Stomach (tissue), 19 donors: ENCODE measurements at places on chromosomes 5 and 9. TPM values are rescaled to one million over a fixed set of nuclear protein-coding genes. Genes with fewer than 3 reads are reported as not detected.

- DNase-seq = no peak
These were observed 207.0 kb downstream of the CSNK1G3 start for GRCh38 chr5:123719004-123719403.

DNA sequence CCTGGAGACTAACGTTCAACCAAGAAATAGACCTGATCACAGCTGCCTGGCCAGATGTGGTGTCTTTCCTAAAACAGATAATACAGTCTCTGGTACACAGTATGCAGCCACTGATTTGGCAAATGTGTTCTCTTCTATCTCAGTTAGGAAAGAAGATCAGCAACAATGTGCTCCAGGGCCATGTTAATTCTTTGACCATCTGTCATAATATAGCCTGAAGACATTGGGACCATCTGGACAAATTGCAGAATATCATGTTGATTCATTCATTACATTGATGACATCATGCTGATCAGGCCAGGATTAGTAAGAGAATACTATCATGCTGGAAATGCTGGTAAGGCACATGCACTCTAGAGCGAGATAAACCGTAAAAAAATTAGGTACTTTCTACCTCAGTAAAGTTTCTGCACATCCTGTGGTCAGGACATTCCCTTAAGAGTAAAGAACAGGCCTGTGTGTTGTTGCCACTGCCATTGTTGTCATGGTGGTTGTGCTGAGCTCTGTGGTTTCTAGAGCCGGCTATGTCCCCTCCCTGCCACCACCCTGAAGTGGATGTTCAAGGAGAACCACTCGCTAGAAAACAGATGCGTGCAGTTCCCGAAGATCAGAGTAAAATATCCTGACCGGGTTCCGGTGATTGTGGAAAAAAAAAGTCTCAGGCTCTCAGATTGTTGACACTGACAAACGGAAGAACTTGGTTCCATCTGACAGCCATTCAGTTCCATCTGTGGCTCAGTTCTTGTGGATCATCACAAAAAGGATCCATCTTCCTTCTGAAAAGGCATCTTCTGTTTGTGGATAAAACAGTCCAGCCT lies 6.4 kb upstream of the JMY start:
- DNase-seq = no peak

DNA sequence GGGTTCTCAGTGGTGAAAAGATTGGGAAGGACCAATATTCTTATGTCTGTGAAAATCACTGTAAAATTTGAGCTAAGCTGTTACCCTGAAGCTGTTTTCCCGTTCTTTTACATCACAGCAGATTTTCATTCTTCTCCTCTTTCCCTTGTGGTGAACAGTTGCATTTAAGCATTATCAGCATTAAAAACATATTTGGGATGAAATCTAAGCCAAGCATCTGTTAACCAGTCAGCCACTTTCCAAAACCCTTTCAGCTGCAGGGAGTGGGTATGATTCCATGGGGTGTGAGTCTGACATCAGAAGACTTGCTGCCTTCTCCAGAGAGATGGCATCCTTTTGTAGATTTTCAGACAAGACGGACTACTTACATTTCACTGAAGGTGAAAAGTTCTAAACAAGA lies 97.2 kb downstream of the TRIO start:
- no peak for DNase-seq

DNA sequence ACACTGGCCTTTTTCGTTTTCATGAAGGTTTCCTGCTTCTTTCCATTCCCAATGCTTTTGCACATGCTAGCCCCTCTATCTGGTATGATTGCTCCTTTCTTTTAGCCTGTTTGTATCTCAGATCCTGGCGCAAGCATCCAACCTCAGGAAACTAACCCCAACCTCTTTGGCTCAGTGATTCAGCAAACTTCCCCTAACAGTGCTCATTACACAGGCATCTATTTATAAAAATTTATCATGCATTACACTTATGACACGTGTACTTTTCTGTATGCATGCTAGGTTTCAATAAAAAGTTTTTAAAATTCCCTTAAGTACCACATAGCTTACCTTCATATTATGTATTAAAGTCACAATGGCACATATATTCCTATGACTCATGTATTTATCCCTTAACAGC lies 218.9 kb downstream of the EPB41L4A start:
- DNase-seq = no peak

- DNase-seq = no peak
These were observed 18.7 kb upstream of the COL5A1 start for GRCh38 chr9:134622896-134623257.

GRCh38 chr9:134704498-134704897 lies 62.9 kb downstream of the COL5A1 start:
- DNase-seq = no peak

DNA sequence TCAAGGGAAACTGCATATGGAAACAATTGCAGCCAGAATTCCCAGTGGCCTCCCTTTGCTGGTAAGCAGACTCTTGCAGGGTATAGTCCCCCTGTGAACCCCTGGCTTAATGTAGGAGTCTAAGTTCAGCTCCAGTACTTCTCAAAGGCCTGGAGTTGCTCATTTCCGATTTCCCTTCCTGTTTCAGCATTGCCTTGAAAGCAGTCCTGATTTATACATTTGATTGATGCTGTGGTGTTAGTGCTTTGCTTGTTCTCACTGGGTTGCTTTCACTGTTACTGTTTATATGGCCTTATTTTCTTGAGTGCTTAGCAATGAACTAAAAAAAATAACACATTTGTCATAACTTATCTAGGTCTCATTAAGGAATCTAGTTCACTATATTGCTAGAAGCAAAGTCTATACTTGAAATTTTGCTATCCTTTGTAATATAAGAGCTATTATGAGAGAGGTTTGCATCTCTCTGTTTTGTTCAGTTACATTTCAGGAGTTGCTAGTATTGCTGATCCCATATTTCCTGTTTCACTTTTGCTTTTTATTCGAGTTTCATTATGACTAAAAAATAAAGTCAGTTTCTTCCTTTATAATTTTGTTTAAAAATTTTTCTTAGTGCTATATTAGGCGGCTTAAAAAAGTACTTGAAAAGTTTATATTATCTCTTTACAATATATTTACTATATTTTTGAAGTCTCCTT lies 122.4 kb upstream of the NMUR2 start:
- no peak for DNase-seq

GRCh38 chr9:136484153-136485048 lies 1.6 kb upstream of the SEC16A start:
- peak; percentile 89 for DNase-seq

GRCh38 chr5:160369990-160370712 lies at the start of gene C1QTNF2:
Gene C1QTNF2 (minus strand): TSS chr5:160370626. CDS start chr5:160355011, 15,615 bp downstream.
- DNase-seq = peak; percentile 43

The MEGF10 gene
- total RNA-seq = 2.0 TPM

- no peak for DNase-seq
These were observed 30.3 kb upstream of the UHRF2 start for GRCh38 chr9:6382681-6383080.

The FOXD4L4 gene
- not detected for total RNA-seq

The ZBTB6 gene
- total RNA-seq = 21.3 TPM

DNA sequence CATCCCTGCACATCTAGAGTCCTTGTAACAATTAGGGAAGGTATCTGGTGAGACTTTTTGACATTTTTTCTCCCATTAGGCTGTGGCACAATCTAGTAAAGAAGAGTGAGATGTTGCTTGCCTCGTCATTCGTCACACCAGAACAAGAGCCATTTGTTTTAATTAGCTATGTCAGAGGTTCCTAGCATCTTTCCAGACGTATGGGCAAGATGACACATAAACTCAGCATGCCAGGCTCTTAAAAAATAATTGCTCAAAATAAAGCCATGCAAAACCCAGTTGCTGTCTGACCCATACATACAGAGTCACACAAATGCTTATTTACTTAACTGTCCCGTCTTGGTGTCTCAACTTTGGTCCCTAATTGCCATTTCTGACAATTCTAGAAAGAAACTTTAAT lies 125.9 kb downstream of the TRPM3 start:
- no peak for DNase-seq

- DNase-seq = no peak
These were observed 77.9 kb downstream of the CDH18 start for GRCh38 chr5:19910136-19910535.

The CDH9 gene
- total RNA-seq = 2.0 TPM

GRCh38 chr5:137453483-137454080 lies 45.5 kb downstream of the SPOCK1 start:
- no peak for DNase-seq

DNA sequence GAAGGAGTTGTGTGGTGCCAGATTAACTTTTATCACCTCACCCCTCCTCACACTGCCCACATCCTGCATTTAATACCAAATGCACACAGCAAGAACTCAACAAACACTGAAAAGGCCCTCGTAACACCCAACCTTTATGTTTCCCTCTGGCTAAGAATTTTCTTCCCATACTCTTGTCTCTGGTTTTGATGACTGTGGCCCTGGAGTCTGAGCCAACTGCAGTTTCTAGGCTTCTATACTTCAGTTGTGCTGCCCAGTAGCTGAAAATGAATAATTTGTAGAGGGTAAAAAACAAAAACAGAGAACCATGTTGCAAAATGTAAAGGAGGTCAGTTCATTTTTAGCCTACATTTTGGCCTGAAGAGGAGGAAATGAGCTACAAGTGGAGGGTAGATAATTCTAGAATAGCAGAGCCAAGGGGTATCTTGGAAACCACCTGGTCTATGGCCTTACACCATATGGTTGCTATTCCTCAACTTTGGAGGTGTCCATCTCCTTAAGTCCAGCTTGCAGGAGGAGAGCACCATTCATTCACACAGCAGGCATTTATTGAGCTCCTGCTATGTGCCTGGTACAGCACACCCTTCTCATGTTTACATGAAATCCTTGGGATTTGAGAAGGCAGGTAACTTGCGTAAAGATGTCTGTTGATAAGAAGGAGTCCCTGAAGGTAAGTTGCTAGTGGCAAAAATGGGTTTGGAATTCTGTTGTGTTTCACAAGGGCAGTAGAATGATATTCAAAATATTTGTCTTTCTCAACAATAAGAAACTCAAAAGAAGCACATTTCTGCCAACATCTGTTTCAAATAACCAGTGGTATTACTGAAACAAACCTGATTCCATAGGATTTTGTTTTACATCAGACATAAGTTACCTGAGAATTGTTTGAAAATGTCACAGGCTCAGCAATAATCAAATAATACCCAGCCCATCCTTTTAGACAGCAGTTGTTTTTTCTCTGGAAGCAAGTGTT lies 83.8 kb upstream of the TNFAIP8 start:
- DNase-seq = no peak
